ENCODE measurements at places on chromosomes 13 and 19. TPM values are rescaled to one million over a fixed set of nuclear protein-coding genes. Genes with fewer than 3 reads are reported as not detected.

AMER2 gene
- not detected for total RNA-seq

PROZ gene
- not detected for total RNA-seq

EFNA2 gene
- 0.57 TPM for total RNA-seq

WDR62 gene
- 6.5 TPM for total RNA-seq

C19orf81 gene
- not detected for total RNA-seq

ZFP82 gene
- total RNA-seq: 4.6 TPM

VSIG10L gene
- total RNA-seq: 0.19 TPM

ZNF823 gene
- total RNA-seq: 9.9 TPM

C19orf85 gene
- total RNA-seq: not detected

RFXAP gene
- 2.3 TPM for total RNA-seq

VSTM1 gene
- not detected for total RNA-seq

KLK3 gene
- total RNA-seq: not detected

CBLC gene
- not detected for total RNA-seq

SPATA13 gene
- total RNA-seq: 26.7 TPM

MCEMP1 gene
- not detected for total RNA-seq

SHISA2 gene
- 0.98 TPM for total RNA-seq

CHST8 gene
- not detected for total RNA-seq

TMEM145 gene
- total RNA-seq: not detected

LHB gene
- 0.48 TPM for total RNA-seq

ZNF497 gene
- 0.98 TPM for total RNA-seq

CGB8 gene
- not detected for total RNA-seq

CEACAM20 gene
- total RNA-seq: 0.33 TPM

MZF1 gene
- 17.4 TPM for total RNA-seq

STOML3 gene
- total RNA-seq: not detected

KLHL1 gene
- not detected for total RNA-seq

All from vein endothelial cell (primary cell).